ENCODE measurements at places on chromosomes 16 and 17. TPM values are rescaled to one million over a fixed set of nuclear protein-coding genes. Genes with fewer than 3 reads are reported as not detected.

The ZDHHC7 gene
- 48.5 TPM for total RNA-seq

The SHISA9 gene
- not detected for total RNA-seq

The TMEM235 gene
- not detected for total RNA-seq

The WNT9B gene
- total RNA-seq: not detected

The CUEDC1 gene
- total RNA-seq: 12.1 TPM

The CIBAR2 gene
- total RNA-seq: not detected

The ST6GALNAC2 gene
- total RNA-seq: 0.22 TPM

The SHISA6 gene
- total RNA-seq: not detected

The EIF3CL gene
- total RNA-seq: 131 TPM

The PYCARD gene
- 51.2 TPM for total RNA-seq

The IRF8 gene
- total RNA-seq: 0.13 TPM

The CCL8 gene
- not detected for total RNA-seq

The TPSG1 gene
- not detected for total RNA-seq

The CBX8 gene
- 2.4 TPM for total RNA-seq

The SOST gene
- not detected for total RNA-seq

The SLC12A3 gene
- not detected for total RNA-seq

The MGAT5B gene
- 1.4 TPM for total RNA-seq

The WFIKKN1 gene
- 0.22 TPM for total RNA-seq

The C17orf113 gene
- 0.07 TPM for total RNA-seq

The COPS3 gene
- total RNA-seq: 106 TPM

The SLFN13 gene
- 2.5 TPM for total RNA-seq

The ACSF3 gene
- total RNA-seq: 24.9 TPM

The ZKSCAN2 gene
- 7.0 TPM for total RNA-seq

The TMC5 gene
- not detected for total RNA-seq

The SPAG5 gene
- total RNA-seq: 65.0 TPM

The MT1F gene
- 0.53 TPM for total RNA-seq

The PPY gene
- not detected for total RNA-seq

The ATAD5 gene
- 17.3 TPM for total RNA-seq

The OTOP3 gene
- total RNA-seq: not detected

The SMIM5 gene
- total RNA-seq: not detected

The CLEC3A gene
- total RNA-seq: not detected

The FBXL20 gene
- 13.5 TPM for total RNA-seq
